ENCODE measurements at places on chromosomes 3 and 15.

DNA sequence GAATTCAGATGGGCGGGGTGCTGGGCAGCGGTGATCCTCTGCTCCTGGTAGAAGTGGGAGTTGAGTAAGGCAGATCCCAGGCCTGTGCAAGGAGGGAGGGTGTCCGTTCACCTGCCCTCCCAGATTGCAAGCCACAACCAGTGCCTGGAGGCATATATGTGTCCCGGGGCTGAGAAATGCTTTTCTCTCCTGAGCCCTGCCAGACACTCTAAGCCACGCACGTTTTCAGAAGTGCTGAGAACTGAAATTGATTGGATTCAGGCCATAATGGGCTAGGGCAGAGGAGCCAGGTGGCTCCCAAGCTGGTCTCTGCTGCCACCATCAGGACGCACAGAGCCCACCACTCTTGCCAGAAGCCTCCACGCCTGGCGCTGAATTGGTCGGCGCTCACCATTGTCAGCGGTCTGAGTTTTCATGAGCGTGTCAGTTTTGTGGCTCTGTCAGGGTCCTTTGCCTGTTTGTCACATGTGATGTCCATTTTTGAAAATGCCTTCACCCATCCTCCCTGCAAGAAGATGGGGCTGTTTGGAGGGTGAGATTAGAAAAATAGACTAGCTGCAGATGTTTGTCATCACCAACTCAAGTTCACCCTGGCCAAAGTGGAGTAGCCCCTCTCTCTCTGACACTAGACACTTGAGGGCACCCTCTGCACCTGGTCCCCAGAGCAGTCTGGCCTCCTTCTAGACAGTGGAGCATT is 15.4 kb upstream of the BFSP2 start:
- DNase-seq: peak; percentile 26

DNA sequence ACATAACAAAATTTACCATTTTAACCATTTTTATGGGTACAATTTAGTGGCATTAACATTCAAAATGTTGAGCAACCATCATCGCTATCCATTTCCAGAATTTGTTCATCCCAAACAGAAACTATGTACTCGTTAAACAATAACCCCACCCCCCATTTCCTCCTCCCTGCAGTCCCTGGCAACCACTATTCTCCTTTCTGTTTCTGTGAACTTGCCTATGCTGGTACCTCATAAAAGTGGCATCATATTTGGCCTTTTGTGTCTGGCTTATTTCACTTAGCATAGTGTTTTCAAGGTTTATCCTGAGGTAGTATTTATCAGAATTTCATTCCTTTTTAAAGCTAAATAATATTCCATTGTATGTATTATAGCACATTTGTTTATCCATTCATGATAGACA is 32.4 kb downstream of the C3orf80 start:
- DNase-seq: no peak

GRCh38 chr3:62604298-62604697 is 230.9 kb upstream of the FEZF2 start:
- DNase-seq: no peak

GRCh38 chr15:85380812-85381642 is 624 bp downstream of the AKAP13 start:
- peak; percentile 59 for DNase-seq

GRCh38 chr3:120289636-120290035 is 4.6 kb upstream of the GPR156 start:
- DNase-seq: no peak

DNA sequence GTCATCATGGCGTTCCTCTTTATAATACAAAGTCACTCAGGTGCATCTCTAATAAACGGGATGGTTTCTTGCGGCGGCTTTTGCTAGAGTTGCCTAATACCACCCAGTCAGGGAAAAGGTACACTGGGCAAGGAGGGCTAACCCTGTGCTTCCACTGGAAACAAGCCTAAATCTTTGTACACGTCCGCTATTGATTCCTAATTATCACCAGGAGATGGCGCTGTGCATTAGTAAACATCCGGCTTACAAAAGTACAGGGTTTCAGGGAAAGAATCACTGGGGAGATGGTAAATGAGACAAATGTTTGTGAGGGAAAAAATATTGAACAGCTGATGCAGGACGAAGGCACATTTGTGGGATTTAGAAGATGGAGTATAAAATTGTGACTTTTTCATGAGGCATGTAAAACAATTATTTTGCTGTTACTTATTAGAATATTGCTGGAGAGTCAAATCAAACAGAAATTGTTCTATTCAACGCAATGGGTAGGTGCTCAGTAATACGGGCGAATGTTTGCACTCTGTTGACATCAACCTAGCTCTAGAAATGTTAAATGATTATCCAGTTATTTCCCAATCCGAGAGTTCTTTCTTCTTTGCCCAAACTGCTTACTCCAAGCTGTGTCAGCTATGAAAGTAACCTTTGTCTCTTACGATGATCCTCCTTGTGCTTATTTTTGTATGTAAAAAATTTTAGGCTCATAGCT is 50.6 kb downstream of the GMNC start:
- no peak for DNase-seq

DNA sequence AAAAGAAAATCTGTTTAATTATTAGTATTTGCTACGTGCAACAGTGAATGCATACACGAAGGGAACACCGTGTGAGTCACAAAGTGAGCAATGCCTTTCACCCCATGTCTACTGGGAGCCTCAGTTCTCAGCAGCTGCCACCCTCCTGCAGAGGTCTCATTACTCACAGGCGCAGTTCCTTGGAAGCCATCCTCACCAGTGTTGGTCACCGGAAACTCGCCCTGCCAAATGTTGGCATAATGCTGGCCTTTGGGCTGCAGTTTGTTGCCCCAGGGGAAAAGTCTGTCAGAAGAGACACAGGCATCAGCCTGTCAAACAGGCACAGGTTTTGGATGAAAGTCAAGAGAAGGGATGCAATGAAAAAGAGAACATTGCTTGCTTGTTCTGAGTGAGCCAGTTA is 50.1 kb downstream of the SUMF1 start:
- no peak for DNase-seq

GRCh38 chr3:144774897-144775296 is 803.3 kb downstream of the DIPK2A start:
- no peak for DNase-seq

GRCh38 chr15:66784174-66784573 is 82.1 kb downstream of the SMAD6 start:
- DNase-seq: no peak

GRCh38 chr15:84697236-84697990 is 18.5 kb downstream of the SEC11A start:
- no peak for DNase-seq

GRCh38 chr3:9298236-9298635 is 48.8 kb upstream of the SRGAP3 start:
- DNase-seq: no peak

GRCh38 chr15:51869060-51869421 is 39.6 kb downstream of the TMOD3 start:
- no peak for DNase-seq

DNA sequence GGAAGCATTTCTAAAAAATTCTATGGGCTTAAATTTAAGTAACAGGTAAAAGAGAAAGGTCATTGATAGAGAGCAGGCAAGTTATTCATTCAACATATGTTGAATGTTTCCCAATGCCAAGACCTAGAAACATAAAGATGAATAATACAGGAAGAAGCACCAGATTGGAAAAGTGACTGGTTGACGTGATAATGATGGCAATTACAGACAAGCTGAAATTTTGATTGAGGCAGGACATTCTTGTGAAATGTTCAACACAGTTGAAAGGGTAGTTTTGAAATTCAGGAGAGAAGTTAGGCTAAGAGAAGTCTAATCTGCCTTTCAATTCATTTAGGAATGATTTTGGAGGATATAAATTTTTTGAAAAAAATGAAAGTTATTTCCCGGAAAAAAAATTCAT is 536.3 kb upstream of the NAALADL2 start:
- DNase-seq: no peak

DNA sequence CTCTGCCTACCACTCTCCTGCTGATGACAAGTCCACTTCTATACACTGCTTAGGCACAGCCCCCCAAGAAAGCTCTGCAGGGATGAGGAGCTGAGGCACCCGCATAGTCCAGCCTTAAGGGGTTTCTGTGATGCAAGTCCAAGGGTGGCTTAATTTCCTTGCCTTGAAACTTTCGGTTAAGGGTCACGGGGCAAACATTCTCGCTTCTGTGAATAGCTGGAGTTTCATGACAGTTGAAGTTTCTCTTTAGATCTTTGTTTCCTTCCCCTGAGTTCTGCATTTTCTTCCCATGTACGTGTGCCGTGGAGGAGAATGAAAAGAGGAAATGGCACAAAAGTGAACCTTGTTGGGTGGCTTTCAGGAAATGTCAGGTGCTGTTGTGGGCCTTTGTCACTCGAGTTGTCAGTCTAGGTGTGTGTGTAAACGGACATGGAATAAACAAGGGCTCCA is 7.0 kb downstream of the GPR160 start:
- no peak for DNase-seq

DNA sequence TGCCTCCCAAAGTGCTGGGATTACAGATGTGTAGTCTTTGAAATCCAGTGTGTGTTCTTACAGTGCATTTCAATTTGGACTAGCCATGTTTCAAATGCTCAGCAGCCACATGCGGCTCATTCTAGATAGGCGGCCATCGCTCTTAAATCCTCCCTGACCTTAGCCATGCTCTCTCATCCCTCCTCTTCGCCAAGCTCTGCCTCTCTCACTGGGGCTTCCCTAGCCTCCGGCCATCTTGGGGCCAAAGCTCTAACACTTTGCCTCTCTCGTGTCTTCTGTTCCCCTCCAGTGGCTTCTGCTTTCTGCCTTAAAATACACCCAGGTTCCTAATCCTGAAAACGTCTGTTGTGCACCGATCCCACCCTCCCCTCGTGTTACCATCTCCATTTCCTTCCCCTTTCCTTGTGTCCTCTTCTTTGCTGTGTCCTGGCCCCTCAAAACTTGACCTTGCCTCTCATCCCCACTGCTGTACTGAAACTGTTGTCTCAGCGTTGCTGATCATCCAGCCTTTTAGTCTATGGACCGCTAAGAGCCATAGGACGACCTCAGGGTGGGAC is 1.4 kb upstream of the GHRL start:
- DNase-seq: no peak
